ENCODE measurements at places on chromosomes 3 and 15.
A peak's percentile ranks its signal among the peaks of the same experiment; 100 is the strongest.

DNA sequence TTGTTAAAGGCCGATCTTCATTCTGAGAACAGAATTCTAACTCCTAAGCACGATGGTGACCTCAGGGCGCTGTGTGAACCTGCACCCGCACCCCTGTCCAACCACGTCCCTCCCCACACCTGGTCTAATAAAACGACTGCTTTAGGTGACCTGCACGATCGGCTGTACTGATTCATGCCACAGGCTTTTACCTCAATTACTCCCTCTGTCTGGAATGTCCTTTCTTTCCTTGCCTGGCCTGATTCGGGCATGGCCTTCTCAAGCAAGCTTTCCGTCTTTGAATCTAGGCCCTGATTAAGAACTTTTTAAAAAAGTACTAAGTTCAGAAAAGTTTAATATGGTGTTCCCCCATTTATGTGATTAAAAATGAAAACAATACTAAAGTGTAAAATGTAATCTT, 842 bp upstream of the U2SURP start:
- no peak for DNase-seq

GRCh38 chr3:110564674-110565073, 506.9 kb upstream of the NECTIN3 start:
- DNase-seq, result no peak

- DNase-seq, result peak; percentile 53
Observed at GRCh38 chr3:188383748-188384147, 229.8 kb downstream of the LPP start.

DNA sequence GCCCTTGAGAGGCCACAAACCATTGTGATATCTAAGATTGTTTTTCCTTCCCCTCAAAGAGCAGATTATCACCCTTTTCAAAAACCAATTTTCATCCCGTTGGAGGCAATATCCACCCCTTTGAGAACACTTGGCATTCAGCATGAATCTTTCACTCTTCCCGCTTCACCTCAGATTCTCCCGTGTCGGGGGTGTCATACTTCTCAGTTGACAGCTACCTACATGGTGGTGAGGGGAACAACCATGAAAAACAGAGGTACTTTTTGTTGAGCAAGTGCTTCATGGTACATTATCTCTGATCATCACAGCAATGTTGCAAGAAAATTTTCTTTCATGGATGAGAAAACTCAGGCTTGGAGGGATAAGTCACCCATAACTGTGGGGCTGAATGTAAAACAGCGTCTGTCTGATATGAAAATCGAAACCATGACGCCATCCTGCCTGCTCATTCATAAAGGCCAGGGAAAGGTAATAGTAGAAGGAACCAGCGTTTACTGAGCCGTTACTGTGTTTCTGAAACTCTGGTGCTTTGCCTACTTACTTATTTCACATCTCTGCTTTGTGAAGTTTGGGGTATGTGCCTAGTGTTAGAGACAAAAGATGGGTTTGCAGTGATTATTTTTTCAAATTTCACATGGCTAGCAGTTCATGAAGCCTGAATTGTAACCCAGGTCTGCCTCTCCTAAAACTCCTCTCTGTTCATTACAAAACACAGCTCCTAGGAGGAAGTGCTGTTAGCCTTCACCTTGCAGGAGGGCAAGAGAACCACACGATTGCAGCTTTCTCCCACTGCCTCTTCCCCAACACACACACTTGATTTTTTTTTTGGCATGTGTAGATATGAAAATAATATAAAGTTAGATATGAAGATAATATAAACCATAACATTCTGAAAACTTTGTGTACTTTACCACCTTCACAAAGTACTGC, 35.4 kb downstream of the SV2B start:
- DNase-seq, result no peak

DNA sequence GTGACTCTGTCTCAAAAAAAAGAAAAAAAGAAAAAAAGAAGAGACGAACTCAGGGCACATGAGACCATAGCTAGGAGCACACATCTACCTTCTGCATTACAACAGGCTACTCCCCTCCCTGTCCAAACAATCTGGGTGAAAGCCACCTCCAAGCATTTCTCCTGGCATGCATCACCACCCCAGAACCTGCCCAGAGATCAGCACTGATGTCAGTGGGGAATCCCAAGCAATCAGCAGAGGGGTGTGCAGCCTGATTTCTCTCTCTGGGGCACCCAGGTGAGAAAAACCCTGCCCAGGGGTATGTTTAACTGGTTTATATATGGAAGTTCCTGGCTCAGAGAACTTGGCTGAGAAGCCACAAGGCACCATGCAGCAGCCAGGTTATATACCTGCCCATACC, 59.4 kb downstream of the CDC25A start:
- DNase-seq, result no peak

Data from left lung (tissue), 14 donors.